ENCODE measurements at places on chromosomes 7 and 10.
A peak's percentile ranks its signal among the peaks of the same experiment; 100 is the strongest.

DNA sequence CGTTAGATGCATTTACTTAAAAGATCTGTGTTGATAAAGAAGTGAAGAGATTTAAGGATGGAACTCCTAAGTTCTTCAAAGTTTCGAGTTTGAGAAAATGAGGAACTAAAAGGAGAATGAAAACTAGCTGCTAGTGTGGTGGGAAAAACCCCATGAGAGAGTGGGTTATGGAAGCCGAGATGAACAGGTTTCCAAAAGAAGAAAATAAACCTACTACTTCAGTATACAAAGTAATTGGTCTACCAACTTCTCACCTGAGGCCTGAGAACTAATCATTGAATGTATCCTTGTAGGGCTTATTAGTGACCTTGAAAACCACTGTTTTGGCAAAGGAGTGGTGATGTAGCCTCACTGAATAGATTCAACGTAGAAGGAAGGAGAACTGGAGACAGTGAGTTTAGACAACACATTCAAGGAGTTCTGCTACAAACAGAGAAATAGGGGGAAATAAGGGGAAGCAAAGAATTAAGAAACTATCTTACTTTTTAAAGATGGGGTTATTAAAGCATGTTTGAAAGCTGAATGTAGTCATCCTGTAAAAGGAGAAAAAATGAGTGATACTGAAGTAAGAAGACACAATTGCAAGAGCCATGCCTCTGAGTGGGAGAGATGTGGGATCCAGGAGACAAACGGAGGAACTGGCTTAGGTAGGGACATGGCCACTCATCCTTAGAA, 50.8 kb downstream of the CH25H start:
- no peak for DNase-seq

GRCh38 chr10:69879634-69880257, 78.0 kb downstream of the COL13A1 start:
- peak; percentile 37 for DNase-seq

- DNase-seq = no peak
These were observed 61.9 kb upstream of the OPN4 start for GRCh38 chr10:86592413-86592812.

DNA sequence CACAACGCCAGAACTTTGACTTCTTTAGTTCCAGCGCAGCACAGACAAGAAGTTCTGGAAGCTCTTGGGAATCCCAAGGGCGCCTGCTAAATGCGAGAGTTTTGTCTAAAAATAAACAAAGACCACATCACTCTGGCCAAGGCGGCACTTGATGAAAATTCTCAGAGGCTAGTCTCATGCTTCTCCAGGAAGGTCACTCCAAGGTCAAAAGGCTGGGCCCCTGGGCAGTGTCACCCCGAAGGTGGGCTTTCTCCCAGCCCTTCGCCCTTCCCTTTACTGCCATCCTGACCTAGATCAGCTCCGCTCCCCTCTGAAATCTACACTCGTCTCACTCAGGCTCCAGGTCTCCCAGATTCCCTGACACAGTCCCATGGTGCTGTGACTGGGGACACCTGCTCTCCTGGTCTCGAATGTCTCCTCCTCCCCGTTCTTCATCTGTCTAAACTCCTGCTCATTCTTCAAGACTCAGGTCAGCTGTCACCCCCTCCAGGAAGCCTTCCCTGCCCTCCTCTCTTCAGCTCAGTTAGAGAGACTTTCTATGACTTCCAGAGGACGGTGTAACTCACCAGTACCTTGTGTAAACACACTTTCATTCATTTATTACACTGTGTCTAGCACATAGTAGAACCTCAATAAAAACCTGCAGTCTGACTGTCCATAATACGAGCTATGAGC, 10.5 kb downstream of the FAM53B start:
- no peak for DNase-seq

DNA sequence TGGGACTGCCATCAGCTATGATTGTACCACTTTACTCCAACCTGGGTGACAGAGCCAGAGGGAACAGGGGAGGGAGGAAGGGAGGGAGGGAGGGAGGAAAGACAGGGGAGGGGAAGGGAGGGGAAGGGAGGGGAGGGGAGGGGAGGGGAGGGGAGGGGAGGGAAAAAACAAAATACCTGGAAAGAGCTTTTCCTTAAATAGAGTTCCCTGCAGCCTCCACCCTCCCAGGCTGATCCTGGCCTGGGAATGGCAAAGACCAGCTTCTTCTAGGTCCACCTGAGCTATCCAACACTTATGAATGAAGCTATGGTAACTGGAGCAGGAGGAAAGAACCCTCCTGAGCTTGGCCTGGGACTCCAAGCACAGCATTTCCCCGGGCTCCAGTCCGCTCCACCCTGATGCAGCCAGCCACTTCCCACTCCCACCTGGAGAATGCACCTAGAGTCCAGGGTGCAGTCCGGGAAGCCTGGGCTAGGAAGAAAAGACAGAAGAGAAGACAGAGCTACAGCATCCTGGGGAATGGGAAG, 66.1 kb downstream of the GRID1 start:
- DNase-seq = no peak

- no peak for DNase-seq
These were observed 506.0 kb downstream of the POM121L12 start for GRCh38 chr7:53541475-53541874.

DNA sequence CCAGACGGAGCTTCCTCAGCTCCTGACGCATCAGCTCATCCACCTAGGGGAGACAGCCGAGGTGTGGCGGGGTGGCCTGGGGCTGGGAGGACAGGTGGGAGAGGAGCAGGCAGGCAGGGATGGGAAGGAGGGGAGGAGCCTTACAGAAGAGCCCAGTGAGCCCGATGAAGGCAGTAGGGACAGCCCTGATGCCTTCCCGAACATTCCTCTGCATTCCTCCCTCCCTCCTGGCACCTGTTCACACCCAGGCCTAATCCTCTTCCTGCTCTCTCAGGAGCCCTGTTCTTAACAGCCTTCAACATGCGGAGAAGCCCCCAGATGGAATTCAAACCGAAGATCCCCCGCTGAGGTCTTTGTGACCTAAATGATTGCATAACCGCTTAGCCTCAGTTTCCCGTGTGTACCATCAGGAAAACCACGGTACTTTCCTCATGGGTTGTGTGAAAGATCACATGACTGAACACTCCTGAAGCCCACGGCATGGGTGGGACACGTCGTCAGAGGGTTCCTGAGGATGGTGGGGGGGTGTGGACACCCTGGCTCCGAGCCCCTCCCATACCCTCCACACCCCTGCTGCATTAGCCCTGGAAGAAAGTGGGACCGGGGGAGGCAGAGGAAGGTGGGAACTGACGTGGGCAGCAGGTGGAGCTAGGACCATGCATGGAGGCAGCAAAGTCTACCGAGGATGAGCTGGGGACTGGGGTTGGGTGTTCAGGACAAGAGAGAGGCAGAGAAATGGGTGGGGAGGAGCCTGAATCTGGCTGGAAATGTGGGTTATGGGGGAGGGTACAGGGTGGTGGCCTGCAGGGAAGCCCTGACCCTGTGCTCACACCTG, 8.8 kb upstream of the ASB10 start:
- no peak for DNase-seq

- DNase-seq = no peak
These were observed 56.3 kb downstream of the MTERF1 start for GRCh38 chr7:91824201-91824600.

- DNase-seq = no peak
These were observed 74.2 kb upstream of the INSIG1 start for GRCh38 chr7:155223503-155223902.

DNA sequence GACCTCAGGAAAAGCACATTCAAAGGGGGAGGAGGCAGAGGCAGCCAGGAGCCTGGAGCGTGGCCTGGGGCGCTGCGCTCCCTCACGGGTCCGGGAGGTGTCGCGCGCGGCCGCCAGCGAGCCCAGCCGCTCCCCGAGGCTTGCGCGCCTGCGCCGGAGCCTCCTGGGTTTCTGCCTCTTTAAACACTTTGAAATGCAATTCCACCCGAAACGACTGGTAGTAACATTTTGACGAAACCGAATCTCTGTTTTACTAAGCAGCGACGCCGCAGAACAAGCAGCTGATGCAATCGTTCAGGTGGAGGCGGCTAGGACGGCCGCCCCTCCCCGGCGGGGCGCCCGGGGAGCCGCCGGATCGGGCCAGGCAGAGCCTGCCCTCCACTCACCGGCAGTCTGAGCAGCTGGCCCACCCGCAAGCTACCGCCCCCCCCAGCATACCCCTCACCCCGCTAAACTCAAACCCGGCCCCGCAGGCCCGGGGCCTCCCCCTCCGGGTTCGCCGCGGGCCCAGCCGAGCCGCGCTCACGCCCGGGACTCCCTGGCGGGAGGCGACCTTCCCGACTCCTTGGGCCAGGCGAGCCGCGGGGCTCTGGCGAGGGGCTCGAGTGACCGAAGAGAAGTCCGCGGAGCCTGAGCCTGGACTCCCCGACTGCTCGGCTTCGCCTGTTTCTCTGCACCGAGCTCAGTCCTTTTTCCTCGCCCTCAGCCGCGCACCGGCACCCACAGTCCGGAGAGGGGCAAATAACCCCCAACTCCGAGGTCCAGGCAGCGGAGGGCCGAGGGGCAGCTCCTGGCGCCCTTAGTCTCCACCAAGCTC, 3.2 kb downstream of the MKX start:
- peak; percentile 85 for DNase-seq

GRCh38 chr7:85172530-85172941, 14.3 kb downstream of the SEMA3D start:
- no peak for DNase-seq

GRCh38 chr10:124719213-124719851, 24.8 kb downstream of the FAM53B start:
- DNase-seq = no peak

DNA sequence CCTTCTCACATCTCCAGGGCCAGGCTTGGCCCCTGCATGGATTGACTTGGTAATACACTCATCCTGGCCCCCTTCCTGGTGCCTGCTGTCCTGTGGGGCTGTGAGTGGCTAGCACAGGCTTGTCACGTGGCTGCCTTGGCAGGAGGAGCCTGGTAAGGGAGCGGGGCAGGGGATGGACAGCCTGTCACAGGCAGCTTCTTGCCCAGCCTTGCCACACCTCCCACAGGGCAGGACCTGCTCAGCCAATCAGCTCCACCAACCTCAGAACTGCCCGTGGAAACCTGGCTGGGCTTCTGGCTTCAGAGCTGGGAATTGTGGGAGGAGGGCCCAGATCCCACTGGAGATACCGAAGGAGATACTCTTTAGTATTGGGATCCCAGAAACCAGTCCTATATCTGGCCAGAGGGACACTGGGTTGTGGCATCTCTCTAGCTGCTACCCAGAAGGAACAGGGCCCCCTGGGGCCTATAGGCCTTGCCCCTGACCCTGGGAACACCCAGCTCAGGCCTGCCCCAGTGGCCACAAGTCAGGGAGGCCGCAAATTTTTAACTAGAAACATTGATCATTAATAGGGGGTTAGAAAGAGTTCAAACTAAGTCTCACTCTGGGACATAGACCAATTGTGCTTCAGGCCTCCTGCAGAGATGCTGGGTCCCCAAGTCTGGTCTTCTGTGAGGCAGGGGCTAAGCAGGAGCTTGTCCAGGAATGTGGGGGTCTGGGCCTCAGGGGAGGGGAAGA, at the start of gene HOGA1:
HOGA1 (plus strand) TSS at position 330 of the 738 bp plus-strand sequence; CDS start at position 645, 315 bp downstream.
- peak; percentile 20 for DNase-seq

DNA sequence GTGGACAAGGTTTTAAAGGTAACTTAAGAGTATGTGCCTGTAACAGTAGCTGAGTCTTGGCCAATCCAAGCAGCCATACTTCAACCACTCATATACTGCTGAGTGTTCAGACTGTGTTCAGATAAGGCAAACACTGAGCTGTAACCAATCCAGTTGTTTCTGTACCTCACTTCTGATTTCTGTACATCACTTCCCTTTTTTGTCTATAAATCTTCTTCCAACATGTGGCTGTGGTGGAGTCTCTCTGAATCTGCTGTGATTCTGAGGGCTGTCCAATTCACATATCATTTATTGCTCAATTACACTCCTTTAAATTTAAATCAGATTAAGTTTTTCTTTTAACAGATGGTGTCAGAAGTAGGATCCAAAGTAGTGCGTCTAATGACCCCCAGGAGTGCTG, 149.5 kb upstream of the PHF14 start:
- no peak for DNase-seq

GRCh38 chr7:46160861-46161260, 239.8 kb upstream of the IGFBP3 start:
- no peak for DNase-seq

DNA sequence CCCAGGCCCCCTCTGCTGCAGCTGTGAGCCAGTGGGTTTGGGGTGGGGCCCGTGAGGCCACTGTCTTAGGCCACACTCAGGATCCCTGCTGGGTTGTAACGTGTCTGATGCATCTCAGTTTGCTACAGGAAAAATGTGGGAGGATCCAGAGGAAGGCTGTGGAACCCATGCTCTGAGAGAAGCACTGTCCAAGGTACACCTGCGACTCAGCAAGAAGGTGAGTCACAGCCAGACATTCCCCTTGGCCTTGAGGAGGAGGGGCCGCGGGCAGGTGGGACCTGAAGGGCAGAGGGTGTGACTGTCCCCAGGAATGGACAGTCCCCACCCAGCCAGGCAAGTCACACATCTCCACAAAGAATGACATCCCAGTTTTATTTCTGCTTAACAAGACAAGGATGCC, 27.8 kb upstream of the C10orf120 start:
- DNase-seq = no peak

DNA sequence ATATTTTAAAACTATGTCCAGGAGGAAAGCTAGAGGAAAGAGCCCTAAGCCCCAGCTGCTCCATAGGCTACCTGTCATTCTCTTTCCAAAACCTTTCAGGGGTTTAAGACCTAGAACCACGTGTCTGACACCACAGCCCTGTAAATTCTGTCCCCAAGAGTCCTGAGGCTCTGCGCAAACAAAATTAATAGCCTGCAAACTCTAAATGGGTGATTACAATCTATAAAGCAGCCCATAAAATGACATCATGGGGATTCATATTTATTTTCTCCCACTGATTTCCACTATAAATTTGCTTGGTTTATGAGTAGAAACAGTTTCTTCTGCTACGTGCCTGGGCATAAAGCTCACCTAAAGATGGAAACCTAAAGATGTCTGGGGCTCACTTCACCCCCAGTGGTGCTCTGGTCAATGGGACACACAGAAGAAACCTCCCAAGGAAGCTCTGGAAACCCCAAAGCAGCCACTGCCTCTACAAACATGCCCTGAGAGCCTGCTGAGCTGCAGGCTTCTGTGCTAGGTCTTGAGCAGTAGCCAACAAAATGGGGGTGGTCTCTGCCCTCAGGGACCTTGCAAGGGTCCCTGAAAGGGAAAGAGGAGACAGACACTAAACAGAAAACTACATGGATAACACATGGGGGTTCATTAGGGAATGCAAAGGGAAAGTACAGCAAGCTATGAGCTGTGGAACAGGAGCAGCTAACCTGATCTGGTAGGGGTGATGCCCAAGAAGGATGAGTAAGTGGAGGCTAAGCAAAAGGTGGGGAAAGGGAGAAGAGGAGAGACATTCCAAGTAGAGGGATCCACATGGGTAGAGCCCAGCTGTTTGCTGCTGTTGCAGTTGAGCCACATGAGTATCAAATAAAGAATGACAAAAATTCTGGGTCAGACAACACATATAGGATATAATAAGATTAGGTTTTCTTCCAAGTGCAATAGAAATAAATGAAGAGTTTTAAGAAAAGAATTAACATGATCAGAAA, 331.7 kb downstream of the KCNMA1 start:
- no peak for DNase-seq

DNA sequence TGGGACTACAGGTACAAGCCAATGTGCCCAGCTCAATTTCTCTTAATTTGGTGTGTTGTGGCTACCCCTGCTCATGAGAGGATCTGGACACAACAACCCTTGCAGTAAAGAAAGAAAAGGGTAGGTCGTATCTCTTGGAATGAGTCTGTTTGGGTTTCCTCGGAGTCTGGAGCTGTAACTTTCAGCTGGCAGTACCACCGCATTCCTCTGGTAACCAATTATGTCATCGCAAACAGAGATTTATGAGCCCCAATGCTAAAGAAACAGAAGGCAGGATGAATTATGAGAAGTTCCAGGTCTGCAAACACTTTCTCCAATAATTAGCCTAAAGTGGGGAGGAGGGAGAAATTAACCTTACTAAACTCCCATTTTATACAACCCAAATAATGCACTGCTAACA, 186.6 kb upstream of the NRP1 start:
- DNase-seq = no peak

Data from nephron progenitor cell (in vitro differentiated cells).